ENCODE measurements at places on chromosomes 4 and X.
A peak's percentile ranks its signal among the peaks of the same experiment; 100 is the strongest.

DNA sequence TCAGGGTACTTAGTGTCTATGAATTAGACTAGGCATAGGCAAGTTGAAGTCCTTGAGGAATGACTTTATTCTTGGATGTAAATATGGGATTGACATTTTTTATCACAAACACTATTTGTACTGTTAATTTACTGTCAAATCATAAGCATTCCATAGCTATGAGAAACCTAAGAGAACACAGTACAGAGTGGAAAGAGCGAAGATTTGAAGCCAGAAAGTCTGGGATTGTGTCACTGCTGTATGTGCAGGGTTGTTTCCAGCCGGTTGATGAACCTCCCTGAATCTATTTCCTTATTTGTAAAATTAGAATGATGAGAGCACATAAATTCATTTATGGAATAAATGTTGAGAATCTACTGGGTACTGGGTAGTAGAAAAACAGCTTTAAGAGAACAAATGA is 14.4 kb upstream of the KLHL5 start:
- no peak for DNase-seq

DNA sequence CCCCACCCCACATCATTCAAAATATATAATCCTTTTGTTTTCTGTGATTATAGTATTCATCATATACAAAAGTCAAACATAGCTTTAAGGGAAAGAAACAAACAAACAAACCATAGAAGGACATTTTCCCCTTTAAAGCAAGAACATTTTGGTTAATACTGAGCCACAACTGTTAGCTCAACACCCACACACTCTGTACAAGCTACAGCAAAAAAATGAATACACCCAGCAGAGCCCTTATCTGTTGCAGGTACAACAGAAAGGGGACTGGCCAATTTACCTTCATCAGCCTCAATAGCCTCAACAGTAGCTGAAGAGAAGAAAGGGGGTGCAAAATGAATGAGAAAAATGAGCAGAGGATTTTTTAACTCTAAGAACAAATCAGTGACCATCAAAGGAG is 318.4 kb downstream of the PPP3CA start:
- DNase-seq: no peak

DNA sequence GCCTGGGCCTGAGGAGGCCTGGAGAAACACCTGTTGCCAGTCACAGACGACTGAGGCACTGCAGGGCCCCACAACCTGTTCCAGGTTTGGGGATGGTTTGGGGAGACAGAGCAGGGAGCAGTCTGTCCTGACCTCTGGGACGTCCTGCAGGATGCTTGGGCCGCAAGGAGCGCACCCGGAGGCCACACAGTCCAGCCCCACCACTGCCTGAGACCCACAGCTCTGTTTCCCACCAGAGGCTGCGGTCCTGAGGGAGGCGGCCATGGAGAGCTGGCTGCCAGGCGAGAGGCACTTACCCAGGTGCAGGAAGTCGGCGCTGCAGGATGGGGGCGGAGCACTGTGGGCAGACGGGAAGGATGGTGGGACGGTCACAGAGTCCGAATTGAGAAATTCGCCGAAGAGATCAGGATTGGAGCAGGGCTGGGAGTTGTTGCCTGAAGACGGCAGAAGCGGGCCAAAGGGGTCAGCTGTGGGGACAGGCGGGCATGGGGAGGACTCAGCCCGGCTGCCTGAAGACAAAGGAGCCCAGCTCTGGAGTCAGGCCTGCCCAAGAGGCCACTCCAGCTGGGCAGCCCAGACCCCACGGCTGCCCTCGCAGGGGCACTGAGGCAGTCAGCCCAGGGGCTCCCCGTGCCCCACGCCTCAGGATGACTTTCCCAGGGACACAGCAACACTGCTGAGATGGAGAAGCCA is 40.3 kb upstream of the CPLX1 start:
- DNase-seq: no peak

DNA sequence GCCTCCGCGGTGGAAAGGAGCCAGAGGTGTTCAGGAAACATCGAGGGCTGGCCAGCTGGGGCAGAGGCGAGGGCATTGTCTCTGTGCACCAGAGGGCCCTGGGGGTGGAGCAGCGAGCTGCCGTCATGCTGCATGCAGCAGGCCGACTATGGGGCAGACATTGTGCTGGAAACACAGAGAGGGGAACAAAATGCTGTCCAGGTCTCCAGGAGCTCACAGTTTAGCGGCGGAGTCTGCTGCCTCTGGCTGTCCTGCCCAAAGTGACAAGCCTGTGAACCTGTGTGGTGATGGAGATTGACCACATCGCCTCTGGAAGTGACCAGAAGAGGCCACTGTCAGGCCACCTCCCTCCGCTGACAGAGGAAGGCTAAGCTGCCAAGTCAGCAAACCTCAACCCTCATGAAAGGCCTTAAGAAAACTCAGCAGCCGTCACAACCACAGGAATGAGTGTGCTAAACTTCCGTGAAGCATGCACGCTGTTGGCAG is 20.1 kb upstream of the SASH3 start:
- peak; percentile 37 for DNase-seq

DNA sequence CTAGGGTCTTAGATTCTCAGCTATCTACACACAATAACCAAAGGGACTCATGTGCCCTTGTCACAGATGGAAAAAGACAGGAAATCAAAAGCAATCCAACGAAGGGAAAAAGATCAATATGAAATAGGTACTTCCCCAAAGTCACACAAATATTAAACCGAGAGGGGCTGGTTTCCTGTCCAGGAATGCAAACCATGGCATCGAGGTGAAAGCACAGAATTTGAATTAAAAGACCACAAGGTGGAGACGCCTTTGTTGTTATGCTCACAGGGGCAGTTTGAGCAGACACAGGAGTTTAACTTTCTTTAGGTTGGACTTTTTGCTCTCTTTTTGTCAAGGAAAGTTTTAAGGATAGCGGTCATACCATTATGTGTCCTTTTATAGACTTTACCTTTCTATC is 14.3 kb downstream of the H2BW1 start:
- DNase-seq: no peak

GRCh38 chrX:110964786-110965185 is 131.2 kb upstream of the PAK3 start:
- peak; percentile 4 for DNase-seq

DNA sequence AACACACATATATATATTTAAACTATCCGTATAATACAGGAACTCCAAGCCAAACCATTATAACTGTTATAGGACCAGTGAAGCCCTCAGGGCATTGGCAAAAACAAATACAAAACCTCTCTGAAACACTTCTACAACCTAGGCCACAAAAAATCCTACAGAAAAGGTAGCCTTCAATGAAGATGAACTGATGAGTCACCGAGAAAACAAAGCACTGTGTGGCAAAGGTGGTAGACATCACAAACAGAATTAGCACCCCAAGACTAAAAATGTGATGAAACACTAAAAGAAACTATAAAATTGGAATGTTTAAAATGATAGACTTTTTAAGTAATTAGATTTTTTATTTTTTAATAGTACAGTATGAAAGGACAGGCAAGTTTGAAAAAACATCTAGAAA is 5.5 kb upstream of the HSPA4L start:
- DNase-seq: no peak

- no peak for DNase-seq
Observed at GRCh38 chr4:168917138-168917779, 92.8 kb downstream of the CBR4 start.

DNA sequence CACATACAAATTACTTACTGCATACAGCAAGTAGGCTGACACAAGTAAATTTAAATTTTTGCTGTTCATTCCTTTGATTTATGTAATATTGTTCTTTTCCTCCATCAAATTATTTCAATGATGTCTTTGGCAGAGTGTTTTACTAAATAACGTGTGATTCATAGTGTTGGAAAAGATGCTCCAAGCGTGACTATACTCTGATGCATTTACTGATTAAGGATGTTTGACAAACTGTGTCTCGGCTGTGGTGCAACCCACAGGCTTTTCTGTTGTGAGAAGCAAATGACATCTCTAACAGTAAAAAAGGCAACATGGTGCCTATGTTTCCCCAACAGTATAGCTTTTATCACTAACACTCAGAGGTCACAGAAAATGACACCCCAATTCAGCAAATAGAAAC is 540.9 kb downstream of the PPP4R3C start:
- no peak for DNase-seq

DNA sequence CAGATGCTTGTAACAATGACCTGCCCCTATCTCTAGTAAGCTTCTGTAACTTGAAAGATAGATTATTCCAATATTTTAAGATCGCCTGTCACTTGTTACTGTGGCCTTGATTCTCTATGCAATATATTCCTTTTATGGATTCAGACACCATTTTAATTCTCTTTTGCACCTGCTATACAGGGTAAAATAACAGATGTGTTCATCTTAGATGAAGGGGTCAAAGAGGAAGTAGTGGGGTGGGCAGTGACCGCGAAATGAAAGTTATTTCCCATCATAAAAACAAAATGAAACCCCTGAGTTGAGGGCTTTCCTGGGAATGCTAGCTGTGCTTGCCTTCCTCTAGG is 175.9 kb downstream of the TSPAN5 start:
- DNase-seq: no peak

DNA sequence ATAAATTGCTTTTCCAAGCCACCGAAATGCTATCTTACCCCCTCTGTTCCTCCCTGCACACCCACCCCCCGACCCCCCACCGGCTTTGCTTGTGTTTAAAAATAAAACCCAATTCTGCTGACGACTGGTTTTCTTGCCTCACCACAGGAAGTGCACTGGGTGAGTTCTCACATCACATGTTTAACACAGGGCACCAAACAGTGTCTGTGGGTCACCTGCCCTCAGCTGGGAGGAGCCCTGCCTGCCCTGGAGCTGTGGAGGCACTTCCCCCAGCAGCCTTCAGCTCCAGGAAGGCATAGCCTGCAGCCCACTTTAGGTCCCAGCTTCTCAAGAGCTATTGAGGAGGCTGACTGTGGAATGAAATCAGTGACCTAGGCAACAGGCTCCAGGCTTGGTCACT is 8.8 kb downstream of the TMEM255A start:
- DNase-seq: no peak

DNA sequence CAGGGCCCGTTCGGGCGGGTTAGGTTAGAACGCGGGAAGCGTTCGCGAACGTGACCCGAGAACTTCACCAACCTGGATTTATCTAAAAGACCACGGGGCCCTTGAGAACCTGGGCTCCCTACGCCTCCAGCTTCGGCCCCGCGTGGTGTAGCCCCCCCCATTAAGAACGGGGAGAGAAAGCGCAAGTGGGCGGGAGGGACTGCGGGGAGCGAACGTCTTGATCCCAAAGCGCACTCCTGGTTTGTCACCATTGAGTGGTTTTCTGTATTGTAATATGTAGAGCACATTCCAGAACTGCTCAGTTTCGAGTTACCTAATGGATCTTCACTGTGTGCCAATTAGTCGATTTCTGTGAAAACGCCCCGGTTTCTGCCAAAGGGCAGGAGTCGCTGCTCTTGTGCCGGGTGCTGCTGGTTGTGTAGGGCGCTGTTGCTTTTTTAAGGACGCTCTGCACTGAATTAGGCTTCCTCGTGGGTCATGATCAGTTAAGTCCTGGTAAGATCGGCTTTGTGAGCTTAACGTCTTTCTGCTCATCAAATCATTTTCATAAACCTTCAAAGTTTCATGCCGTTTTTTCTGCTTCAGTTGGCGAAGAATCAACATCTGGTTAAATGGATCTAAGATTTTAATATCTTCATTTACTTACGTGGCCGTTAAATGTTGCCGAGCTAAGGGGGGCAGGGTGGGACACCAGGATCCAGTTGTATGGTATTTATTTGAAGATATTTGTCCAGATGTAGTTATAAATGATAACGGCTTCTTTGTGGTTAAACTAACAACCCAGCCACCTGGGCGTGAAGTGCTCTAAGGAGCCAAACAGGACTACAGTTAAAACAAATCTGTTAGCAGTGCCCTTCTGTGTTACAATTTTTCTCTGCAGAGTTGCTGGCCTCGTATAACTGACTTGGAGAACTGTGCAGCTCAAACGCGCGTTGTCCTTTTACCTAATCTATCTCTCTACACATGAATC is 809 bp downstream of the MND1 start:
- DNase-seq: peak; percentile 31

DNA sequence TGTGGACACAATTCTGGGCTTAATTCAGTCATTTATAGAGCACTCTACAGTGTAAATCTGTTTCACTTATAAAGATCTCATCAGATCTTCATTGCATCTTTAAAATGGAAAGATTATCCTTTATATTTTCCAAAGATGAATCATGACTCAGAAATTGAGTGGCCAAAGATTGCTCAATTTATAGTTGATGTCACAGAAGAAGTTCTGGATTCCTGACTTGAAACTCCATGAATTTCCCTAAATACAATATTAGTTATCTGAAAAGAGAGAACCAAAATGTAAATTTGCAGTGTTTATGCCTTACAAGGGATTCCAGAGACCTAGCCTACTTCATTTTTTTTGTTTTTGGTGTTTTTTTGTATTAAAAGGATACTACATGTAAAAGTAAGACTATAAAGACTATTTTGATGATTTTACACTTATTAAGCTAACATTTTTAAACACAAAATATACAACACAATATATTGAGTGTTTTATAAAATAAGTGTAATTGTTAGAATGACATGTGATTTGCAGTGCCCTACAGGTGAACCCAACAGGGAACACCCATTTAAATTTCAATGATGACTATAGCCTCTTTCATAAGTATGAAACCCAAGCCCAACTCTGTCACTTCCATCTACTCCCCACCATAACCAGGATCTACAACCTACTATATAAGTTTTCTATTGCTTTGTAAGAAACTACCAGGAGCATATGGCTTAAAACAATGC is 183.5 kb downstream of the PCDH7 start:
- no peak for DNase-seq

GRCh38 chr4:155582971-155583437 is 83.6 kb upstream of the GUCY1A1 start:
- no peak for DNase-seq

- DNase-seq: no peak
Observed at GRCh38 chr4:112807083-112807482, 170.1 kb downstream of the LARP7 start.

GRCh38 chrX:124931241-124931640 is 388.4 kb upstream of the TEX13C start:
- DNase-seq: no peak

- peak; percentile 88 for DNase-seq
Observed at GRCh38 chr4:41146716-41147506, 67.4 kb downstream of the APBB2 start.

GRCh38 chrX:39336671-39337311 is 535.5 kb downstream of the MID1IP1 start:
- DNase-seq: no peak

- no peak for DNase-seq
Observed at GRCh38 chr4:75953509-75953908, 12.7 kb upstream of the NAAA start.

- DNase-seq: no peak
Observed at GRCh38 chr4:179292468-179292867, 1850.2 kb upstream of the AGA start.

- DNase-seq: no peak
Observed at GRCh38 chr4:58767598-58767997, 1657.4 kb upstream of the IGFBP7 start.

- no peak for DNase-seq
Observed at GRCh38 chrX:115642895-115643530, 82.0 kb downstream of the PLS3 start.

GRCh38 chr4:53713296-53713695 is 122.0 kb upstream of the LNX1 start:
- DNase-seq: no peak

All from amygdala (tissue), 56 donors.